Osteoblast (primary cell): ENCODE measurements at places on chromosomes 12 and 14. TPM values are rescaled to one million over a fixed set of nuclear protein-coding genes. Genes with fewer than 3 reads are reported as not detected.

CSRP2 gene
- 10.0 and 13.4 TPM in 2 replicates for total RNA-seq

SERPINA12 gene
- not detected in 2 replicates for total RNA-seq

CPNE8 gene
- 20.6 and 23.9 TPM in 2 replicates for total RNA-seq

FSCB gene
- total RNA-seq, result not detected in 2 replicates

ERC1 gene
- 36.2 and 40.7 TPM in 2 replicates for total RNA-seq

PTGER2 gene
- 2.9 and 3.3 TPM in 2 replicates for total RNA-seq
